ENCODE measurements at places on chromosomes 5 and 9. TPM values are rescaled to one million over a fixed set of nuclear protein-coding genes. Genes with fewer than 3 reads are reported as not detected.

DNA sequence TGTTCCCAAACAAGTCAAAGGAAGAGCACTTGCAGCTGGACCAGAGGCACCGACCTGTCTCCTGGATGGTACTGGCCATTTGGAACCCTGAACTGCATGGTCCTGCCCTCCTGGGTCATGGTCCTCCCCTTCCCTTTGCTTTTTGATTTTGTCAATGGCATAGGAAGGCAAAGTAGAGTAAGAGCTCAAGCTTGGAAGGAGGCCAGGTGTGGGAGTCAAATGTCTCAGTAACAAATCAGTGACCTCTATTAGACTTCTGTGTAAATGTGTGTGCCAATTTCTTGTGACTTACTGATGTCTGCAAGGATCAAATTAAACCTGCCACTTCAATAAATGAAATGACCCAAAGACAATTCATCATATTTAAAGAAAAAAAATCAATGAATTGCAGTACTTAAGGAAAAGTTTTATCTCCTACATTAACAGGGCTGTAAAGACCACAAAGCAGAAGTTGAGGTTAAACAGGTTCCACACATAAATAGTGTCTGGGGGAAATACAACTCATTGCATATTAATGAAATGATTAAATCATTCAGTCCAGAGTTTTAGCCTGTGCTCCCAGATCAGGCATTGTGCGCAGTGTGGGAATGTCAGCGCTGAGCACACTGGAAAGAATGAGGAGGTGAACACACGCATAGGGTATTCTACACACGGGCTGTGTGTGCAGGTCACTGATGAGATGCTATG lies 32.7 kb downstream of the OSMR start:
- DNase-seq = no peak

GRCh38 chr9:137656416-137656815 lies 37.6 kb downstream of the EHMT1 start:
- no peak for DNase-seq

DNA sequence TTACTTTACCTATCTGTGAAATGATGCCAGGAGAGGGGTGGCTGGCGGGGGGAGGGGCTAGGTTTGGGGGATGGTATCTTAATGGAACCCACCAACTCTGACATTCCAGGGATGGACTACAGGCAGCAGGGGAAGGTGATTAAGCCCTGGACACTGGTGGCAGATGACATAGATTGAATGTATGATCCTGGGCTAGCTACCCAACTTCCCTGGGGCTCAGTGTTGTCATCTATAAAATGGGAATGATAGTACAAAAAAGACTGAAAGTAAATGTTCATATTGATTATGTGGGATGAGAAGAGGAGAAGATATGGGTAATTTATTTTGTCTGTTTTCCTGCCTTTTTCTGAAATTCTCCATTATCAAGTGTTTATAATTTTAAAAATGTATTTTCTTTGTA lies 6.2 kb downstream of the CORO2A start:
- no peak for DNase-seq

The TIMD4 gene
- 1.2 TPM for total RNA-seq

All from activated naive CD8-positive, alpha-beta T cell treated with anti-CD3 and anti-CD28 coated beads for 36 hours (primary cell).